Activated CD4-positive, alpha-beta T cell treated with anti-CD3 and anti-CD28 coated beads for 36 hours (primary cell): ENCODE measurements at places on chromosomes 1 and 21.

DNA sequence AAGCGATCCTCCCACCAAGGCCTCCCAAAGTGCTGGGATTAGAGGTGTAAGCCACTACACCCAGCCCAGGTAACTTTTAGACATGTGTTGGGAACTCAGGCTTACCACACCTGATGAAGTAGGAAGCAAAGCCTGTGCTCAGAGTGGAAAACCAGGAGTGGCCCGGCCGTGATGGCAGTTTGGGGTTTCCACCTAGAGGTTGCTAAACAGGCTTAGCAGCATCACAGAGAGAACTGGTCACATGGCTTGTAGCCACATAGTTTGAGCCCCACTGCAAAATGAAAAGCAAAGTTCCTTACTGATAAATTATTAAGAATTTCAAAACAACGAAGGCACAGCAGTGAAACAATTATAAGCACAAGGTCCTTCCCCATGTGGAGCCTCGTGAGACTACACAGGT is 142.6 kb upstream of the CXADR start:
- DNase-seq, result no peak

- no peak for DNase-seq
Measured at GRCh38 chr1:25502957-25503356, 40.4 kb upstream of the LDLRAP1 start.

DNA sequence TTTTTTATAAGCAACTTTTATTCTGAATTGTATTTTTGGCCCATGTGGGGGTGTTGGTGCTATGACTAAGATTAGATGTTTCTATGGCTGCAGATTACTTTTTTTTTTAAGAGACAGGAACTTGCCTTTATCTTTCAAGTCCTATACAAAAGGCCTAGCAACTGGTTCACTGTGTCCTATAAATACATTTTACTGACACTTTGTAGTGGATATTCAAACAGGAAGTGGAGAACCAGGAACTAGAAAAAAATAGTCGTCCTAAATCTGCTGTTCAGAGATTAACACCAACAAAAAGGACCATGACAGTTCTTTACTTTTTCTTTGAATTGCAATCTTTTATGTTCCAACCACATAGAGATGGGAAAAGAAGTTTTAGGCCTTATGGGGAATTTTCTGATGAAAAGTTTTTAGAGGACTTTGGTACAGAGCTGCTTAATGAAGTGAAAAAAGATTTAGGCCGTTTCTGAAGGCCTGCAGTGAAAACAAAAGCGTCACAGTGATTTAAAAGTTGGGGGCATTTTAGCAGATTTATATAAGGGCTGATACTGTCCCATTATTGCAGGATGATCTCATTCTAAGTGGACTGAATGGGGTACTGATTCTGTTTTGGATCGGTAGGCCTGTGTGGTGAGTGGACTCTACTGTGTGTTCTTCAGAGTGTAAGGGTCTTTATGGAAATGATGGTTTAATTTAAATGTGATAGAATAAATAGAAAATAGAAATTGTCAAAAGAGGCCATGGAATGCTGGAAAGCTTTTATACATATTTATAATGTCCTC is 136.4 kb upstream of the DEPDC1 start:
- no peak for DNase-seq

GRCh38 chr1:7988576-7988975 is 27.1 kb downstream of the PARK7 start:
- DNase-seq, result no peak

DNA sequence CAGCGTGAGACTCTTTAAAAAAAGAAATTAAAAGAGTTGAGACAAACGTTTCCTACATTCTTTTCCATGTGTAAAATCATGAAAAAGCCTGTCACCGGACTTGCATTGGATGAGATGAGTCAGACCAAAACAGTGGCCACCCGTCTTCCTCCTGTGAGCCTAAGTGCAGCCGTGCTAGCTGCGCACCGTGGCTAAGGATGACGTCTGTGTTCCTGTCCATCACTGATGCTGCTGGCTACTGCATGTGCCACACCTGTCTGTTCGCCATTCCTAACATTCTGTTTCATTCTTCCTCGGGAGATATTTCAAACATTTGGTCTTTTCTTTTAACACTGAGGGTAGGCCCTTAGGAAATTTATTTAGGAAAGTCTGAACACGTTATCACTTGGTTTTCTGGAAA is 31.2 kb downstream of the IFNAR1 start:
- DNase-seq, result no peak

DNA sequence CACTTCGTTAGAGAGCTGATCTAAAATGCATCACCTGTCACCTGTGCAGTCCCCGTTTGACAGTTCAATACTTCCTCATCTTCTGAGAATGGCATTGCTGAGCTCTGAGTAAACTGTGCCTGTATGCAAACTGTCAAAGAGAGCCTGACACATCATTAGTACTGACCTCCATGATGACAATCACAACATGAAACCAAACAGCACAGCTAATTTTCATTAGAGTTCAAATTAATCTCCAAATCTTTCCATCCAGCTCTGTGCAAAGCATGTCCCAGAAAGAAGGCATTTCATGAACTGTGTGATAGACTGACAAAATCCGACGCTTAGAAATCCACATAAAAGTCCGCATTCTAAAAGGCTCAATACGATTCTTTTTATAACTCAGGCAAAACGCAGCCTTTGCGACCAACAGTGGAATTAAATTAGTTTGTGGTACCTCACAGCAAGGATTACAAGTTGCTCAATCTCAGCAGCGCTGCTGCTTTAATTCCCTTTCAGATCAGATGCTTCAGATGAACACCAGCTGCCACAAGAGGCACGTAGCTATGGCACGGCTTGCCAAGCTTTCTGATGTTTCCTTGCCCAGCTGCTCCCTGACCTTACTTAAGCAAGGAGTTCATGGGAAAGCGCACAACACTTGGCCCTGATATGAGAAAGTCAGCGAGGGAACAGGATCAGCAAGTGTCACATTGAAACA is 765.5 kb upstream of the PRMT6 start:
- DNase-seq, result no peak

- DNase-seq, result no peak
Measured at GRCh38 chr21:38880577-38880966, 74.8 kb downstream of the ETS2 start.

DNA sequence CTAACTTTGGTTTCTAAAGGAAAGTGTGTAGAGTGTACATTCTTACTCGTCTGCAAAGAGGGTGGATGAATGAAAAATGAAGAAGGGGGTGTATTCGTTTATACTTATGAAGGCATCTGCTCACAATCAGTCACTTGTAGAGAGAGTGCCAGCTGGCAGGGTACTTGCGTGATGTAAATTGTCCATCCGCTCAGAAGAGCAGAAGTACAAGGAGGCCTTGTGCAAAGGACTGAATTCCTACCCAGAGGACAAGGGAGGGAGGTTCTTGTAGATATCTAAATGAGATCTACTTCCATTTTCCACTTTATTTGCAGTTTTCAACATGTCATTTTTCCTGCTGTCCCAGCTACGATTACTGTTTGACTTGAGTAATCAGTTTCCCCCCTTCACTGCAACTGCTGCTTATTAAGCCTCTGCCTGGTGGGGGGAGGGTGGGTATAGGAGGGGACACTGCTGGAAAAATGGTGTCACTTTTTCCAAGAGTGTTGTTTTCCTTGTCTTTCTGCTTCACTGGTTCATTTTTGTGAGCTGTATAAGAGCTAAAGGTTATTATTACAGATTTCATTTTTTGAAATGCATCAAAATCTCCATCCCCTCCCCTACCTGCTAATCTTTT is 67.3 kb downstream of the LAMC1 start:
- no peak for DNase-seq

DNA sequence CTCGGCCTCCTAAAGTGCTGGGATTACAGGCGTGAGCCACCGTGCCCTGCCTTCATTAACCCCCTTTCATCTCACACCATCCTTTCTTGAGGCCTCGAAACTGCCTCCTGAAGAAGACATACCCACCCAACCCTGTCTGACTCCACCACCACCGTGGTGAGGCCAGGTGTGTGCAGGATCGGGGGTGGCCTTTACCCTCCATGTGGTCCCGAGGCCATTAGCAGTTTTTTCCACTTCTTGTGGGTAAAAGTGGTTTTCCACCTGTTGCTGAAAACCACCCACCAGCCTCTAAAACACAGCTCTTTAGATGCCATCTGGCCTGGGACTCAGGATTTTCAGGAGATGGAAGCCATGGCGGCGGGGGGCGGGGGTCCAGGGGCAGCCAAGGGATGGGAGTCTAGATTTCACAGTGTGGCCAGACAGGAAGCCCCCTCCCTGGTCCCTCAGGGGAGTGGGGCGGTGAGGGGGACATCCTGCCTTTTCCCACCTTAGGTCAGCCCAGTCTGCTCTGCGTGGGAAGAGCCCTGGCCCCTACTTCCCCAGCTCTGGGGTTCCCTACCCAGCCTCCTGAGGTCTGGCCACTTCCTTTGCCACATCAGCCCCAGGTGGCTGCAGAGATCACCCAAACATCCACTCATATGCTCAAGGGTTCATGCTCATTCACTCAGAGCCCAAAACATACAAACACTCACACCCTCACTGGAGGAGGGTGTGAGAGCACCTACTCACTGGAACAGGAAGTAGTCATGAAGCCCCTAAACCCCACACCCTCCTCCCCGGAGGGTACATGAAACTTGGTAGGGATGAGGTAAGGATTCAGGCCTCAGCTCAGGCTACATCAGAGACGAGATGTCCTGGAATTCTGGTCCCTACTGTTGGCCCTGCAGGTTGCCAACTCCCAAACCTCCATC is 2.3 kb downstream of the FGR start:
- peak; percentile 80 for DNase-seq
